Cortex of kidney (tissue), 1 donor: ENCODE measurements at places on chromosomes 16 and 17.

DNA sequence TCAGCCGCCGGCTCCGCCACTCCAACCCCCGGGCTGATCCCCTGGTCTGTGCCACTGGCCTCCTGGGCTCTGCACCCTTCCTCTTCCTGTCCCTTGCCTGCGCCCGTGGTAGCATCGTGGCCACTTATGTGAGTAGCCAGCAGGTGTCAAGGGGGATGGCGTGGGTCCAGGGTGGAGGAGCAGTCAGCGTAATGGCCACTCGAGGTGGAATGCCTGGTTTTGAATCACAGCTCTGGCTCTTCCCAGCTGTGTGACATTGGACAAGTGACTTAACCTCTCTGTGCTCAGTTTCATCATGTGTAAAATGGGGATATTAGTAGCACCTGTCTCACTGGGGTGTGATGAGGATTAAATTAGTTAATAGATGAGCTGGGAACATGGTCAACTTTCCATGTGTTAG is 2.4 kb upstream of the LAT start:
- no peak for DNase-seq

- no peak for DNase-seq
Observed at GRCh38 chr16:70692873-70693671, 7.2 kb upstream of the MTSS2 start.

DNA sequence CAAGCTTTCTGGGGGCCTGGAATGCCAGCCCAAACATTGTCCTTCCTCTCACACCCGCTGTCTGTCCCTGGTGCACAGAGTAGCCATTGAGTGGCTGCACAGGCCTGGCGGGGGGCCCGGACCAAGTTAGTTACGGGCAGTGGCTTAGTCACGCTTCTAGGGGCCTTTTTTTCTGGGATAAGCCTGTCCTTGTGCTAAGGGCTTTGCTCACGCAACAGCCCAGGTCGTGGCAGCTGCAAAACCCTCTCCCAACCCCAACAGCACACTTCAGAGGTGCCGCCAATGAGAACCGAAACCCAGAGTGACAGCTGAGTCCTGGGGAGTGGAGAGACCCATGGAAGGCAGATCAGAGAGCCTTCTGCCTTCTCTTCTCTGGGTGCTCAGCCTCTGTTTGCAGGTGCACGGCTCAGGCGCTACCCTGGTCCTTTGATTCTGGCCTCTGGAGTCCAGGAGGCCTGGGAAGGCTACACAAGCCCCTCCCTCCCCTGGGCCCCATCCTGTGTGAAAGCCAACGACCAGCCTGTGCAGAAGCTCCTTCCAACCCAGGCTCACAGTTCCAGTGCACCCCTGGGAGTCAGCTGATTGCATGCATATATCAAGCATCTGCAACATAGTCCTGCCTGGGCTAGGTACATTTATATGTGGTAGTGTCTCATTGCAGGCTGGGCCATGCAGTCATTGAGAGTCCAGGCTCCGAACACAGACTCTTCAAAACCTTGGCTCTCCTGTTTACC is 9.1 kb downstream of the WSCD1 start:
- no peak for DNase-seq

GRCh38 chr16:89093602-89094251 is at the start of gene ACSF3:
TSS of gene ACSF3 (plus strand) at chr16:89093852. CDS start at chr16:89100682, 6,830 bp downstream.
- DNase-seq: no peak

DNA sequence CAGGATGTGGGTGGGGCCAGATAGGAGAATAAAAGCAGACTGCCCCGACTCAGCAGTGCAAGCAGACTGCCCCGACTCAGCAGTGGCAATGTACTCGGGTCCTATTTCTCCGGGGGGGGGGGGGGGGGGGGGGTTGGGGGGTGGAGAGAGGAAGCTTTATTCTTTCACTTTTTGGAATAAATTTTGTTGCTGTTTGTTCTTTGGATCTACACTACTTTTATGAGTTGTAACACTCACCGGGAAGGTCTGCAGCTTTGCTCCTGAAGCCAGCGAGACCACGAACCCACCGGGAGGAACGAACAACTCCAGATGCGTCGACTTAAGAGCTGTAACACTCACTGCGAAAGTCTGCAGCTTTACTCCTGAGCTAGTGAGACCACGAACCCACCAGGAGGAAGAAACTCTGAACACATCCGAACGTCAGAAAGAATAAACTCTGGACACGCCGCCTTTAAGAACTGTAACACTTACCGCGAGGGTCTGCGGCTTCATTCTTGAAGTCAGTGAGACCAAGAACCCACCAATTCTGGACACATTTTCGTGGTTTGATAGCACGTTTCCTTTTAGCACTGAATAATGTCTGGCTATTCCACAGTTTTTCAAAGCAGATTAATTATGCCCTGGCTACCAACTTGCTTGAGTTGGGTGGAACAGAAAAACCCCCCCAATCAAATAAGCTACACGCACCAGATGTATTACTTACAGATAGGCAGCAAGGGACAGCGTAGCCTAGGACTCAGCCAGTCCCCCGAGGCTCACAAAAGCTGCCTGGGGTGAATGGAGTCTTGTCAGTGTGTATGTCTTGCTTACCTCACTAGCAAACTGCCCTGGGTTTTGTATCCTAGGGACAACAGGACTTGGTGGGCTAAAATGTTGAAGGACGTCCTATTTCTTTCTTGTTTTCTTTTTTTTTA is 11.9 kb downstream of the FZD2 start:
- DNase-seq: no peak

DNA sequence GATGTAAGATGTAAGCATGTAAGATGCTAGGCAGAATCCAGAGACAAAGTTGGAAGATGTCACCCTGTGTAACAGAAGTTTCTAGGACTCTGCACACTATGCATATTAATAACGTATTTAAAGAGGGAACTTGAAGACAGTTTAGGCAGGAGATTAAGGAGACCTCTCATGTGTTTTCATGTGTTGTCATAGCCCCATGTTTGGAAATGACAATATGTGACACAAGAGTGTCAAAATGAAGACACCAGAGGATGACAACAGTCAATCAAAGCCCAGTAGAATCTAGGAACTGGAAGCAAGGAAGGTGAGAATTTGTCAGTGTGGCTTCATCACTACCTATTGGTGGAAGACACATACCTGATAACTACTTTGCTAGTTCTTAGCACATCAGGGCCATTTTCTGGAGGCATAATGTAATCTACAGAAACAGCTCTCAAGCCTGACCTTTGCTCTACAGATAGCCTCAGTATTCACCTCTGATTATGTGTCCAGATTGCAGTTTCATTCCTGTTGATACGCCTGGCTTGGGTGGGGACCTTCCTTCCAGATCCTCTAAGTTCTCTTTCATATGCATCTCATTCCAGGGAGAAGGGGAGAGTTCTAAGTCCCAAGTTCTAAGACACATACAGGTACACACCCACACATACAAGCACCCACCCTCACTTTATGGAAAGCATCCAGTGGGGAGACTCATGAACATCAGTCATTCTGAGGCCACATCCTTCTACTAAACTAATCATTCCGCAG is 26.3 kb downstream of the PMP22 start:
- DNase-seq: no peak

GRCh38 chr17:26792486-26792885 is 501.4 kb upstream of the WSB1 start:
- no peak for DNase-seq

DNA sequence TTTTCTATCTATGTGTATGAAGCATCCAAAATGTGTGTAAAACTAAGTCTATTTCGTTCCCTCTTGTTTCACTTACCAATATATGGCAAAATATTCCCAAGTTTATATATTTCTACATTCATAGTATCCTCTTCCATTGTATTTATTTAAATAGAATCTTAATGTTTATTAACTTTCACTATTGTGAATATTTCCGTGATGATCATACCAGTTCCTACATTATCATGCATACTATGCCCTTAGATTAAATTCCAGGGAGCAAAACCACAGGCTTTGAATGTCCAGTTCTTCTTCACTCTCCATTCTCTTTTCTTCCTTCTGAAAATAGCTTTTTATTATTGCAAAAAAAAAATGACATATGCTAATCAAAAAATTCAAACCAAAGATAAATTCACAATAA is 4.0 kb downstream of the MAP2K6 start:
- no peak for DNase-seq

DNA sequence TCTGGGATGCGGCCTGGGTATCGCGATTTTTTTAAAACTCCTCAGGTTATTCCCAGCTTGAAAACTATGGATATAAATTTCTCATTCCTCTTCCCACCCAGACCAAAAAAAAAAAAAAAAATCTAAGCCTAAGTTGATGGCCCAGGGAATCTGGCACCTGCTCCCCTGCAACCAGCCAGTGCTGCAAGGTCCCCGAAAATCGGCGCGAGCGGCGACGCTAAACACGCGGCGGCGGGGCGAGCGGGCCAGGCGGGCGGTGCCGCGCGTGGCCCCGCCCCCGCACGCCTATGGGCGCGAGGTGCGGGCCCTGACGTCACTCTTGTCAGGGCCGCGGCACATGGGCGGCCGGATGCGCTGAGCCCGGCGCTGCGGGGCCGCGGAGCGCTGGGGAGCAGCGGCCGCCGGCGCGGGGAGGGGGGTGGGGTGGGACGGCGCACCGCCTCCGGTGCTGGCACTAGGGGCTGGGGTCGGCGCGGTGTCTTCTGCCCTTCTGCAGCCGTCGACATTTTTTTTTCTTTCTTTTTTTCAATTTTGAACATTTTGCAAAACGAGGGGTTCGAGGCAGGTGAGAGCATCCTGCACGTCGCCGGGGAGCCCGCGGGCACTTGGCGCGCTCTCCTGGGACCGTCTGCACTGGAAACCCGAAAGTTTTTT is at the start of gene HLF:
Gene HLF (plus strand): TSS at position 316 of the 654 bp plus-strand sequence. CDS start 525 bp downstream, outside the sequence.
- DNase-seq: no peak

GRCh38 chr17:81470270-81470943 is 42.2 kb downstream of the ACTG1 start:
- DNase-seq: no peak

- no peak for DNase-seq
Observed at GRCh38 chr17:71427801-71428200, 693.0 kb upstream of the SOX9 start.

DNA sequence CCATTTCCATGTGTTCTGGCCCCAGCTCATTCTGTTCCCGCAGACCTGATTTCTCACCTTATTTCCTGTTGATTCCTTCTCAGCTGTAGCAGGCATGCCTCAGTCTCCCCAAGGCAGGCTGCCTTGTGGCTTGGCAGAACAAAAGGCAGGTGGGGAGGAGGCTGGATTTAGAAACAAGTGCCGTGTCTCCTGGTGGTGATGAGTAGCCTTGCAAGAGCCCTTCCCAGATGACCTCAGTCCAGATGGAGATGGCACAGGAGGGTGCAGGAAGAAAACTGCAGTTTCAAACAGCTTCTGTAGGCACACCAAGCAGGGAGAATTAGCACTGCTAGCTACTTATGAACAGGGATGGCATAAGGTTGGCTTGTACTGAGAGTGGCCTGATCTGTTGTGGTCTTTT is 64.6 kb downstream of the ARHGAP44 start:
- DNase-seq: no peak

- DNase-seq: no peak
Observed at GRCh38 chr16:21101631-21102420, 48.8 kb downstream of the DNAH3 start.

DNA sequence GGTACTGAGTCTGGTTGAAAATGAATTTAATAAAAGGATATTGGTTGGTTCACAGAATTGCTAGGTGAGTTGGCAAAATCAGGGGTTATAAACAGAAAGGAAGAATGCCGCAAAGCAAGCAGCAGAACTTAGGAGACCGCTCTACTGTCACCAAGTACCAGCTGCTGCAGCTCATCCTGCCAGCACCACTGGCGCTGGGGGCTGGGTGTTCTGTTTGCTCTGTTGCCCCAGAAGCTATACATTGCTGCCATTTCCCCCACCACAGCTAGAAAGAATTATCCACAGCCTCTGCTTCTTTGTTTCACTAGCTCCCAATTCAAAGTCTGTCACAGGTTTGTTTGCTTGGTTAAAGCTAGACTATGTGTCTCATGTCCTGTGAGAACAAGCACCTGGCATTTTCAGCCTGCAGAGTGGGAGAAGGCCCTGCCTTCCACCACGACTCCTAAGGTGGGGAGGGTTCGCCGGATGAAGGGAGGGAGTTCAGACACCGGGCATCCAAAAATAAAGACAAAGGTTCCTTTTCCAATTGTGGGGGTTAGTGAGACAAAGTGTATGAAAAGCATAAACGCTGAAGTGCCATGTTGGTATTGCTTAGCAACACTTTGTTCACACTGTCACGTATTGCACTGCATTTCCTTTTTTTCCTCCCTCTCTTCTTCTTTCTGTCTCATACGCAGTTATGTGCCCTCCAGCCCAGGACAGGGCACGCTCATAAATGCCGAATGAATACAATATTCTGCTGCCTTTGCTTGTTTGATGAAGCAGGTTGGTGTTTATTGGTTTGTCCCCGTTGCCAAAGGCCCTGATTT is 9.6 kb upstream of the CPD start:
- no peak for DNase-seq

- no peak for DNase-seq
Observed at GRCh38 chr17:27666831-27667560, 36.0 kb downstream of the LGALS9 start.

- no peak for DNase-seq
Observed at GRCh38 chr17:39679521-39680192, 8.2 kb downstream of the PGAP3 start.

GRCh38 chr16:57021757-57022156 is 32.4 kb downstream of the NLRC5 start:
- no peak for DNase-seq

DNA sequence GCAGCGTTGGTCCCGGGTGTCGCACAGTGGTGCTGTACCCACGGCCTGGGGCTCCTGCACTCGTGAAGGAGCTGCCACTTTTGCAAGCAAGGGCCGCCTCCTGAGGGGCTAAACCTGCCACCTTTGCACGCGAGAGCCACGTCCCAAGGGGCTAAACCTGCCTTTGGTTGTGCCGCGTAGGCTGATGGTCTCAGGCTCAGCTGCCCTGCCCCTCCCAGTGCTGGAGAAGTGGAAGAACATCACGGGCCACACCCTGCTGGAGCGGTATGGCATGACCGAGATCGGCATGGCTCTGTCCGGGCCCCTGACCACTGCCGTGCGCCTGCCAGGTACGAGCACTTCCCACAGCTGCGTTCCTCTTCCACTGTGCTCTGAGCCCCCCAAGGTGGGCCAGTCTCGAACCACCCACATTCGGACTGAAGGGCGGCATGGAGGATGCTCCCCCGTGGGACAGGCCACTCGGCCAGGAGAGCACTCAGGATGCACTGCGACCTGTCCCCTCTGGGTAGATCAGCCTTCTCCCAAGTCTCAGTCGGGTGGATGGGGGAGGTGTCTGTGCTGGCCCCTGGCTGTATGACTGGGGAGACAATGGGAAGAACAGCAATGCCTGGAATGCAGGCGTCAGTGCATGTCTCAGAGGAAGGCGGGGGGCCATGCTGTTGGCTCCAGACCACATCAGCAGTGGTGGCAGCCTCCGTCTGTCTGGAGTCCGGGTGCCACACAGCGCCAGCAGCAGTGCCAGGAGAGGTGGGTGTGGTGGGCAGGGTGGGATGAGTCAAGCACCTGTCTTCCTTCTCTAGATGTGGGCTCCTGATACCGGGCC is 20.7 kb downstream of the ACSF3 start:
- no peak for DNase-seq

- no peak for DNase-seq
Observed at GRCh38 chr17:48645639-48646182, 19.6 kb upstream of the HOXB9 start.
